Naive thymus-derived CD8-positive, alpha-beta T cell (primary cell): ENCODE measurements at places on chromosomes 11 and 22. TPM values are rescaled to one million over a fixed set of nuclear protein-coding genes. Genes with fewer than 3 reads are reported as not detected.

DNA sequence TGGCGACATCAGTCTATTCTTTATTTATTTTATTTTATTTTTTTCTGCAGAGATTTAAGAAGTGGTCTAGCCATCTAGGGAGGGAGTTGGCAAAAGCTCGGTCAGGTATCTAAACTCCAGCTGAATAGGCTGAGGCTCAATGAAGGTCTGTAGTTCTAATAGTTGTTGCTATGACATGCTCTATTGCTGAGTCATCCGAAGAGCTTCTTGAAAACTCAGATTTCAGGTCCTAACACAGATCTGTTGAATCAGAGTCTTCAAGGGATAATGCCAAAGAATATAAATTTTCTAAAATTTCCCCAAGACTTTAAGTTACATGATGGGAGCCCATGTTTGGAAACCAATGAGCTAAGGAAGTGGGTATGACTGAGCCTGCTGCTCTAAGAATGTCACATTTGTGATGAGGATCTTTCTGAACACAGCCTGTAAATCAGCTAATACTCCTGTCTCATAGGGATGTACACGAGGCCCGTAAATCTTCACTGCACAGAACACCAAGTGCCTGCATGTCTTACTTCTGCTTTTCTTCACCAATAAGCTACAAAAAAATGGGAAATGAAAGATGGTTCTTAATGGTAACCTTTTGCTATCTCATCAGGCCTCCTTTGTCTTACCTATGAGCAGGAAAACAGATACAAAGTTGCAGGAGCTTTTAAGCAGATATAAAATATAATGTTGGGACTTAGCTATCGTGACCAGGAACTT, 901.4 kb upstream of the API5 start:
- no peaks in the 10 kb centered on the region for H3K36me3 ChIP-seq
- no peaks in the 10 kb centered on the region for H3K4me1 ChIP-seq
- no peak overlapping the region for H3K4me3 ChIP-seq
- H3K27me3 ChIP-seq: no peaks in the 10 kb centered on the region
- DNase-seq: no peak

- H3K4me1 ChIP-seq: peaks cover under 1% of the 10 kb centered on the region
- H3K4me3 ChIP-seq: no peak overlapping the region
- peaks cover 10% of the 10 kb centered on the region for H3K36me3 ChIP-seq
- no peak overlapping the region for H3K27ac ChIP-seq
These were observed 127.7 kb downstream of the BRD1 start for GRCh38 chr22:49699928-49700498.

- no peaks in the 10 kb centered on the region for H3K36me3 ChIP-seq
- H3K27ac ChIP-seq: no peak overlapping the region
- no peaks in the 10 kb centered on the region for H3K27me3 ChIP-seq
- no peak for DNase-seq
- H3K4me3 ChIP-seq: no peak overlapping the region
These were observed 320.3 kb upstream of the ZC3H12C start for GRCh38 chr11:109772892-109773291.

DNA sequence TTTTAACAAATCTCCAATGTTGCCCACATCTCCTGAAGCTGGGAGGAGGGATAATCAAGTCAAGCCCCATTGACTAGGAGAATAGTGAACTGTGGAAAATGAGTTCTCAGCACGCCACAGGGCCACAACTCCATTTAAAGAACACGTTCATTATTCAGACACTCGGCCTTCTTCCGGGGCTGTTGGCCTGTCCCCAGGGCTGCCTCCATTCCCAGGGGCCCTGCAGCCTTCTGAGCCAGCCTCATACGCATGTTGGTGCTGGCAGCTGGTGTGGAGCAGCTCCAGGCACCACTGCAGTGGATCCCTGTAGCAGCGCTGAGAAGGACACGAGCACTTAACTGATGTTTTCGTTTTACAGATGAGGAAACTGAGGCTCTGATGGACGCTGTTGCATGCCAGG, 87.5 kb upstream of the RCN1 start:
- H3K4me1 ChIP-seq: no peaks in the 10 kb centered on the region
- peak overlapping the region; percentile 28 for H3K27ac ChIP-seq
- DNase-seq: no peak
- peaks cover 8% of the 10 kb centered on the region for H3K27me3 ChIP-seq
- no peaks in the 10 kb centered on the region for H3K36me3 ChIP-seq

GRCh38 chr11:87173185-87174039, 135.7 kb downstream of the TMEM135 start:
- no peaks in the 10 kb centered on the region for H3K27me3 ChIP-seq
- H3K36me3 ChIP-seq: peaks cover 20% of the 10 kb centered on the region

DNA sequence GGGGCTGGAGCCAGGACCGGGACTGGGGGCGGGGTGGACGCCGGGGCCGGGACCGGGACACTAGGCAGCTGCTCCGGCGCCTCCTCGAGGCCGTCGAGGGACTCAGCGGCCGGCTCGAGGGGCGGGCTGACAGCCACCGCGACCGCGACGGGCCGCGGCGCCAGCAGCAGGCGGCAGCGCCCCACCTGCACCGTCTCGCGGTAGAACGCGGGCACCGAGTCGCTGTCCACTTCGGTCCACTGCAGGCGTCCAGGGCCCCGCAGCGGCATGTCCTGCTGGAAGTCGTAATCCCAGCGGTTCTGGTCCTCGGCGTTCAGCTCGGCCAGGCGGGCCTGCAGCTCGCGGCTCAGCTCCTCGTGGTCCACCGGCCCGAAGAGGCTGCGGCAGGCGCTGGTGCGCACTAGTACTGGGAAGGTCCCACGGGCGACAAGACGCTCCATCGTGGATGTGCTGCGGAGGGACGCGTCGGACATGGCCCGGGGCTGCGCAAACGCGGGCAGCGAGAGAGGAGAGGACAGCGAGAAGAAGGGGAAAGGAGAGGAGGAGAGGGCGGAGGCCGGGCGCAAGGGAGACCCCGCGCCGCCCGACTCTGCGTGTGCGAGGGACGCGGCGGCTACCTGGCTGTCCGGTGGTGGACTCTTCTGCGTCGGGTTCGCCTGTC, 428 bp downstream of the CDKN1C start:
- no peaks in the 10 kb centered on the region for H3K27me3 ChIP-seq
- H3K4me1 ChIP-seq: peaks cover 15% of the 10 kb centered on the region
- peak overlapping the region; percentile 92 for H3K4me3 ChIP-seq
- H3K27ac ChIP-seq: peak overlapping the region; percentile 85
- DNase-seq: no peak

GRCh38 chr11:21545699-21546098, 647.2 kb upstream of the ANO5 start:
- no peaks in the 10 kb centered on the region for H3K36me3 ChIP-seq
- no peak overlapping the region for H3K4me3 ChIP-seq
- H3K27me3 ChIP-seq: no peaks in the 10 kb centered on the region
- DNase-seq: no peak

DNA sequence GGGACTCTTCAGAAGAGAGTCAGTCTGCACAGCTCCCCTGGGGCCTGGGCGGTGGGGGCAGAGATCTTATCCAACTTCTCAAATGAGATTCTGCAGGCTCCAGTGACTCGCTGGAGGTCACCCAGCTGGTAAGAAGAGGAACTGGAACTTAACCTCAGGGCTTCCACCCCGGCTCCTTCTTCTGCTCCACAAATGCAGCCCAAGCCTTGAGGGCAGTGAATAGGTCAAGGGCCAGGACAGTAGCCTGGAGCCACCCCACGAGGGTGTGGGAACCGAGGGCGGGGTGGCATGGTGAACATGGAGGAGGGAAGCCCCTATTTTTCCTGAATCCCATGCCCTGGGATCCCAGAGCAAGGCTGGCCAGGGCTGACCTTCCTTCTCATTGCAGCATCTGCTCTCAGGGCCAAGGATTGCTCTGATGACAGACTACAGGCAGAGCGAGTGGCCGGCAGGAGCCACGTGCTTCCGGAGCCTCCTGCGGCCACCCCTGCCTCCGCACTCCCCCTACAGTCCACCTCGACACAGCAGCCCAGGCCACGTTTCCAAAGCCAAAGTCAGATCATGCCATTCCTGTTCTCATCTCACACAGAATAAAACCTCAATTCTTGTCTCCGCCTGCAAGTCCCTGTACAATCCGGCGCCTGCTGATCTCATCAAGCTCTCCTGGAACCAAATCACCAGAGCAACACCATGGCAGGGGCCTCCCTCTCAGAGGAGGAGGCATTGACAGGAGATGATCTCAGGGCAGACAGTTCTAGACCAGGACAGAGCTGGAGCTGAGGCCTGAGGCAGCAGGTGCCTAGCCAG, 21.1 kb upstream of the UPK3A start:
- H3K27me3 ChIP-seq: no peaks in the 10 kb centered on the region
- DNase-seq: no peak
- H3K36me3 ChIP-seq: no peaks in the 10 kb centered on the region
- H3K4me3 ChIP-seq: no peak overlapping the region

The EFCAB6 gene
- total RNA-seq: 0.58 TPM

The OR8D2 gene
- not detected for total RNA-seq

The BEST1 gene
- not detected for total RNA-seq

The IGLL1 gene
- not detected for total RNA-seq

The PNPLA3 gene
- 0.60 TPM for total RNA-seq

The GGT5 gene
- not detected for total RNA-seq
